ENCODE measurements at places on chromosomes 12 and 14. TPM values are rescaled to one million over a fixed set of nuclear protein-coding genes. Genes with fewer than 3 reads are reported as not detected.

GRCh38 chr12:12405882-12406281 is 49.0 kb downstream of the BORCS5 start:
- DNase-seq, result no peak

GRCh38 chr14:72663076-72663487 is 230.8 kb downstream of the DPF3 start:
- no peak for DNase-seq

DNA sequence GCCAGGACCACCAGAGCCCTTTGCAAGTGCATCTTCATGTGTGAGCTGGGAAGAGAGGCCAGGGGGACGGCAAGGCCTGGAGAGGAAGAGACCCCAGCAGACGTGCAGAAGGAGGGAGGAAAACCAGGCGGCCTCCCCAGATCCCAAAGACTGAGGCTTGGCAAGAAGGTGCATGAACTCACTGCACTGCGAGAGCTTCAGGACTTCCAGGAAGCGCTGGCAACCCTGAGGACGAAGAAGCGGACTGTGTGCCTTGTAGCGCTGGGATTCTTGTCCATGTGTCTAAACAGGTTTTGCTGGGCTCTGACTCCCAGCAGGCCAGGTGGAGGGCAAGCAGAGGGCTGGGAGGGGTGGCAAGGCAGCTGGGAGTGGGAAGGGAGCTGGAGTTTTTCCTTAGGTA is 939 bp downstream of the TGFB3 start:
- DNase-seq, result no peak

GRCh38 chr14:86613786-86614185 is 1083.8 kb downstream of the FLRT2 start:
- DNase-seq, result no peak

DNA sequence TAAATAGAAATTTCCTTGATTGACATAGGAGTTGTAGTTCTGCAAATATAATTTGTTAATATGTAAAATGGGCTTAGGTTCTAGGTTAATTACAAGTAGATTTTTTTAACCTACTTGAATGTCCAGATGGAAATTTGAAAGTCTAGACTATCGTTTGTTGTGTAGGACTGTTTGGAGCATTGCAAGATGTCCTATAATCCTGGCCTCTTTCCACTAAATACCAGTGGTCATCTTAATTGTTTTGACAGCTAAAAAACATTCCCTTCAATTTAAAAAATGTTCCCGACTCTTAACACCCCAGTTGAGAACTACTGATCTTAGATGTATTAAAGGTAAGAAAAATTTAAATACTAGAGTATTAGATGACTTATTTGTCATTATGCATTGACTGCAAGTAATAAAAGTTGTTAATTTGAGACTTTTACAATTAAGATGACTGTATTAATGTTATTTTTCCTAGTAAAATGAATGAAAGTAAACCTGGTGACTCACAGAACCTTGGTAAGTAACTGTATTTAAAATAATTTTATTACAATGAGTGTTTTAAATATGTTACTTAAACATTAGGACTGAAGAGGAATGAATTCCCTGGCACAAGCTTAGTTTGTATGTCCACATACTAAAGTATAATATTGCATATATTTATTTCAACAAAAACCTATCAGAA is 21.8 kb downstream of the G2E3 start:
- DNase-seq, result no peak

- DNase-seq, result no peak
Observed at GRCh38 chr12:98754095-98754494, 109.0 kb downstream of the APAF1 start.

The ANG gene
- 0.82 TPM for total RNA-seq
